ENCODE measurements at places on chromosomes 4 and X.

- no peak for DNase-seq
Observed at GRCh38 chr4:105710678-105711077, 2.1 kb downstream of the GSTCD start.

- DNase-seq, result no peak
Observed at GRCh38 chr4:146381263-146381872, 140.4 kb downstream of the SLC10A7 start.

GRCh38 chr4:16106956-16107355 lies 23.1 kb upstream of the PROM1 start:
- no peak for DNase-seq

- DNase-seq, result no peak
Observed at GRCh38 chrX:275476-275966, 5.7 kb upstream of the PLCXD1 start.

DNA sequence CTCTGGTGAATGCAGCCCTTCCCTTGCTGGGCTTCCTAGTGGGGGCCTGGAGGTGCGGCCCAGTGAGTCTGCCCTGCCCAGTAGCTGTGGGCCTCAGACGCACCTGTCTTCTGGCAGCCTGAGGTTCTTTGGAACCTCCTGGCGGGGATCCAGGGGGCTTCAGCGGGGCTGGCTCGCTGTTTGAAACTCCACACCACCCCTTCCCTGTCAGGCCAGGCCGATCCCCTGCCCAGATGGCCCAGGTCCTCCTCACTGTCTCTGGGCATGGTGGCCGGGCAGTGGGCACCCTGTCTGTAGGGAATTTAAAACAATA lies 10.7 kb upstream of the NKX1-1 start:
- DNase-seq, result no peak

DNA sequence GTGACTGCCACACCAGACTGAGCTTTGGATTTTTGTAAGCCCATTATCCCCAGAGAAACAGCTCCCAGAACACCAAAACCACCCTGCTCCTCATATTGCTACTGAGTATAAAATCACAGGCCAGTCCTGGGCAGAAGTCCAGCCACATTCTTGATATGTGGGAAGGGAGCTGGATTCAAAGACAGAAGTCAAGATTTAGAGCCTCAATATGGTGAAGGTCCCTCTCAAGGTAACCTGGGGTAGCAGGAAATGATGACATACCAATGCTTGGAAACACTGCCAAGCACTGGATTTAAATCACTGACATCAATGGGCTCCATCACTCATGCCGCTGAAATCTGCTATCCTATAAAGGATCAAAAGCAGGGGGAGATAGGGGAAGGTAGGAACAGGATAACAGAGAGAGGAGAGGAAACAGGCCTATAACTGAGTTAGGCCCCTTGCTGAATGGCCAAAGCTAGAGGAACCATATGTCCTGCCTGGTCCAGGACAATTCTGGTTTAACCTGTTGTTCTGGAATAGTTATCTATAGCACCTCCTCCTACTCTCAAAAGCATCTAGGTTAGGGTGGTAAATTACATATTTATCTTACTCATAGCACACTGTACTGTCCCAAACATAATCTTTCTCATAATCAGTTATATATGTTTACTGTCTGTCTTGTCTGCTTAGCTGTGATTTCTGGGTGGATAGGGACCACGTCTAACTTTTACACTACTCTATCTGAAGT lies 83.7 kb upstream of the NHS start:
- no peak for DNase-seq

- DNase-seq, result no peak
Observed at GRCh38 chr4:8238036-8238511, 31.5 kb upstream of the HTRA3 start.

- DNase-seq, result no peak
Observed at GRCh38 chr4:148074462-148074861, 342.6 kb downstream of the ARHGAP10 start.

DNA sequence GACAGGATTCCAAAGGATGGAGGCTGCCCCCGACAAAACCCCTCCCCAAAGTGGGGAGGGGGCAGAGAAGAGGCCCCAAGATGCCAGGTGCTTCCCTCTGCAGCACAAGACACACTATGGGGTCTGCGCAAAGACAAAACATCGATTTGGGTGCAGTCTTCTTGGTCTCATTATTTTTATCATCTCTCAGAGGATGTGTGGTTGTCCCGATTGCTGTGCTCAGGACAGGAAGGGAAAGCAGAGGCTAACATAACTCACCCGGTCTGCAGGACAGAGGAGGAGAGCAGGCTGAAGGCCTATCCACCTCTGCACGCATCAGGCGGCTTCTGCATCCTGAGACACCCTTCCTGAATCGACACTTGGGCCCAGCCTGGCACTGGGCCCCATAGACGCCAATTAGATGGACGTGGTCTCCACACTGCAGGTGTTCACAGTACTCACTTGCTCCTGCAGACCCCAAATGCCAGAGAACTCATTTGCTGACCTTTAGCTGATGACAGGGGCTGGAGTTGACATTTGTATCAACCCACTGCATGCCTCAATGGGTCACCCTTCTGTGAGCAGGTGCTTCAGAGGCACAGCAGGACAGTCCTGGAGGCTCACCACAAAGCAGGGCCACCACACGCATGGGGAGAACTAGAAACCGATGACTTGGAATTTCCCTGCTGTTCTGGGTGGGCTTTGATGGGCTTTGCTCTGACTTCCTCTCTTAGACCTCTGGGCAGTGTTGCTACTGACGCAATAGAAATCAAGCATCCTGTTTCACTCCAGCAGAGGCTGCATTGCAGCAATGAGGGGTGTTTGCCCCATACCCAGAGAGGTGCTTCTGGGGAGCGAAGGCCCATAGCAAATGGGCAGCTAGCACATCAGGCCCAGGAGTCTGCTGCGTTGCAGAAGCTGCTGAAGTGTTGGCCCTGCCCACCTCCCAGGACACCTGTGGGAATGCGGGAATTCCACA lies 96.3 kb upstream of the ENPP6 start:
- DNase-seq, result no peak
